ENCODE measurements at places on chromosomes 1 and 21.

- no peak for DNase-seq
These were observed 351.0 kb upstream of the B3GALT2 start for GRCh38 chr1:193537266-193538002.

DNA sequence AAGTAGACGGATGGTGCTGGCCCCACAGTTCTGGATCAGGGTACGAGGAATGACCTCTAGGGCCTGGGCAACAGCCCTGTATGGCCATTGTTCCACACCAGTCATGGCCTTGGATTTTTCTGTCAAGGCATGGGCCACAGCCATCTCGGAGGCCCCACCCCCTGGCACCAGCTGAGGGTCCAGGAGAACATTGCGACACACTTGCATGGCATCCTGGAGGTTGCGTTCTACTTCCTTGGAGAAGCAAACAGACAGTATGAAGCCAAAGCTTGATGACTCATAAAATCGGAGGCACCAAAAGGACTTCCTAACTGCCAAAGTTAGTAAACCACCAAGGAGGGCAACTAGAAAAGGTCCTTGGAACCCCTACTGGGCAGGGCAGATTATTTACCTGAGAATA, 11.9 kb upstream of the VHLL start:
- DNase-seq = peak; percentile 61

GRCh38 chr1:29673669-29674626, 437.6 kb downstream of the PTPRU start:
- DNase-seq = no peak

DNA sequence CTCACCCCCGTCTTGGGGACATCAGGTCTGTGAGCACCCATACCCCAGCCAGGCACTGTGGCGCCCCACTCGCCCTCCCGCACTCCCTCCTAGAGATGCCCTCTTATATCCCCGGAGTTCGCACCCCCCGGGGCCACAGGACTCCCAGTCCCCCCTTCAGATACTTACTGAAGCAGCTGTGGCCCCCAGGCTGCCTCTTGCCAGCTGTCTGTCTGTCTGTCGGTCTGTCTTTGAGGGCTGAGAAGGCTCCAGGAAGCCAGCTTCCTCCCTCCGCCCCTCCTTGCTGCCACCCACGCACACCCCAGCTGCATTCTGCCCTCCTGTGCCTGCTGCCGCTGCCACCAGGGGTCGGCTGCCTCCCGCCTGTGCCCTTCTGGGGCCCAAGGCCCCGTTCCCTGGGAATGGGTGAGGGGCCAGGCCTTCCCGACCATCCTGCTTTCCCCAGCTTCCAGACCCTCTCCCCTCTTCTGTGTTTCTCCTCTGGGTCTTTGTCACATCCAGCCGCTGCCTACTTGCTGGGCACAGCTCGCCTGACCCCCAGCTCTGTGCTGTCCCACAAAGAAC, at the start of gene PTPN7:
TSS of gene PTPN7 (minus strand) at position 226 of the 564 bp plus-strand sequence. CDS start 1,200 bp downstream, outside the sequence.
- DNase-seq = no peak

DNA sequence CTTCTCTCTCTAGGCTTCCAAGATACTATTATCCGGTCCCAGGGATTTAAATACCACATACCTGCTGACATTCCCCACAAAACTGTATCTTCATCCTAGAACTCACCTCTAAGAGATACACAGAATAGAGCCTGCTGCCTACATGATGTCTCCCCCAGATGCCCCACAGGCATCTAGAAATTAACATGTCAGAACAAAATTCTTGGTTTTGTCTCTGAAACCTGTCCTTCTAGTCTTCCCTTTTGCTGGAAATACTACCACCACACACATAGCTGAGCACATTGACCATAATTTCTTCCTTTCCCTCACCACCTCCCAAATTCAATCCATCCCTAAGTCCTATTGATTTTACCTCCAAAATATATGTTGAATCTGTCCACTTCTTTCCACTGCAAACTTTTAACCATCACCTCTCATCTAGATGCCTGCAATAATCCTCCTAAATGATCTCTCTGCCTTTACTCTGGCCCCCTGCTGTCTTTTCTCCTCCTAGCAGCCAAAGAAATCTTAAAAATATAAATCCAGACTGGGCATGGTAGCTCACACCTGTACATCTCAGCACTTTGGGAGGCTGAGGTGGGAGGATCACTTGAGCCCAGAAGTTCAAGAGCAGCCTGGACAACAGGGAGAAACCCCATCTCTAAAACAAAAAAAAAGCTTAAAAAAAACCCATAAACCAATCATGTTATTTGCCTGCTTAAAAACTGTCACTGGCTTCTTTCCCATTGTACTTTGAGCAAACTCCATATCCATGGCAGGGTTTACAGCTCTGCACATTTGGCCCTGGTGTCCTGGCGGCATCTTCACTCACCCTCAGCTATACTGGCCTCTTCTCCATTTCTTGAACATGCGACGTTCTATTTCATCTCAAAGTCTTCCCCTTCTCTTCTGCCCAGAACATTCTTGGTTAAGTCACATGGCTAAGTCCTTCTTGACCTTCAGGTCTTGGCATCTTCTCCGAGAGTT, 6.2 kb upstream of the FAM76A start:
- peak; percentile 42 for DNase-seq

DNA sequence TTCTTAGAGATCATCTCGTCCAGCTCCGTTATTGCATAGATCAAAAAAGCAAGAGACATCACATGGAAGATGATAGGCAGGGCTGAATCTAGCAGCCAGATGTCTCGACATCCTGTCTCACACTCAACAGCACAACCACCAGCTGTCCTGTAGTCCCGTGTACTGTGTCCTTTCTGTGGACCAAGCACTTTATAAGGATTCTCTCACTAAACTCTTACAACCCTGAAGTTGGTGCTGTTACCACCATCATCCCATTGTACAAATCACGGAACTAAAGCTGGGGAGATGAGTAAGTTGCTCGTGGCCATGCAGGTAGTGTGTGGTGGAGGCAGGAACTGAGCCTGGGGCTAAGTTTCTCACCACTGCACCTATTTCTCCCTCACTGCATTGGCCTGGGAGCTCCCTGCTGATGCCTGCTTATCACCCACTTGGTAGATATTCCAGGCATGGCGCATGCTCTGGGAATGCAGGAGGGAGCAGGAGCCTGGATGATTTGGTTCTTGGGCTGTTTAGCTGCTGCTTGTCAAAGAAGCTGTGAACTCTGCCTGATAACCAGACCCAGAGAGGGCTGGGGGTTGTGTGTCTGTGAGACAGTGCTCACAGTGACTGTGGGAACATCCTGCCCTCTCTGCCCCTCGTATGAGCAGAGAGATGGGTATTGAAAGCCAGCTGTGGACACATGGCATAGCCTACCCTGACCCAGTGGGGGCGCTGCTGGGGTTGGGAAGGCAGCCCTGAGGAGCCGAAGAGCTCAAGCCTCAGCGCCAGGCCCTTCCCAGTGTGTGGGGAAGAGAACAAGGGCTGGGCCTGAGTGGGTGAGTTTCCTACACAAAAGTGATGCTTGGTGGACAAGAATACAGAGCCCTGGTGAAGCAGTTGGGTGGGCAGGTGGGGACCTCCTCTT, 13.6 kb downstream of the PPFIA4 start:
- peak; percentile 43 for DNase-seq

DNA sequence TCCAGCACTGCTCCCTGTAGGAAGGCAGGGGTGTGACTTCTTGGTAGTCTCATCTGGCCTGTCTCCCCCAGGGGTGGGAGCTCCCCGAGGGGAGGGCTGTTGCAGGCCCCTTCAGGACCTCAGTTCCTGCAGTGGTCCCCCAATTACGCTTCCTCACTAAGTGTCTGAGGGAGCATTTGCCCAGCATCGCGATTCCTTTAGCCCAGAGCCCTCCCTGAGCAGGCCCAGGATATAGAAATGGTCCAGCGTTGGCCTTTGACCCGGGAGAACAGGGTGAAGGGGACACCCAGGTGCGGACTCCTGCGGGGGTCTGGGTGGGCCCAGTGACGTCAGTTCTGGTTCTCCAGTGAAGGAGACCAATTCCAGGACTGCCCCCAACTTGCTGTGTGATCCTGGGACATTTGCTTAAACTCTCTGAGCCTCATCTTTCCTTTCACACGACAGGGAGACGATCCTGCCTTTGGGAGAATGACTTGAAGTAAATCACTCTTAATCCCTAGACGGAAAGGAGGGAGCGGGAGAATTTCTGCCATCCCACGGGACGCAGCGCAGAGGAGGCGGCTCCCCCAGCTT, 32.6 kb upstream of the BTG2 start:
- no peak for DNase-seq

DNA sequence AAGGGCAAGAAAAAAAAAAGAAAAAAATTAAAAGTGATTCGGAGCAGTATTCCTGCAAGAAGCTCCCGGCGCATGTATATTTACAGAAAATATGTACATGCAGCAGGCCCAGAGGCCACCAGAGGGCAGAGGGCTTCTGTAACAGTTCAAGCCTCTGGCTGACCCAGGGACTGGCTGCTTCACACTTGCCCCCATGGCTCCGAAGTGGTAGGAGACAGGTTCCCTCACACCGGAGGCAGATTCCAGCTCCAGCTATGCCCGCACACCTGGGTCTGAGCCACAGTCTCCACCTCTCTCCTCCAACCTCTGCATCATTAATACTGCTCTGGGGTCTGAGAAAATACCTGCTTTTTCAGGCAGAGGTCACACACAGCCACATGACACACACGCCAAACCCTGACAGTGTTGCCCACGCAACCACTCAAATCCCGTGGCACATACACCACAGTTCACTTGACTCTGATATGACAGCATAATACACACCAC, 2.2 kb upstream of the ARHGAP30 start:
- DNase-seq = peak; percentile 69

- no peak for DNase-seq
These were observed 6.0 kb upstream of the PPIE start for GRCh38 chr1:39732730-39733129.

DNA sequence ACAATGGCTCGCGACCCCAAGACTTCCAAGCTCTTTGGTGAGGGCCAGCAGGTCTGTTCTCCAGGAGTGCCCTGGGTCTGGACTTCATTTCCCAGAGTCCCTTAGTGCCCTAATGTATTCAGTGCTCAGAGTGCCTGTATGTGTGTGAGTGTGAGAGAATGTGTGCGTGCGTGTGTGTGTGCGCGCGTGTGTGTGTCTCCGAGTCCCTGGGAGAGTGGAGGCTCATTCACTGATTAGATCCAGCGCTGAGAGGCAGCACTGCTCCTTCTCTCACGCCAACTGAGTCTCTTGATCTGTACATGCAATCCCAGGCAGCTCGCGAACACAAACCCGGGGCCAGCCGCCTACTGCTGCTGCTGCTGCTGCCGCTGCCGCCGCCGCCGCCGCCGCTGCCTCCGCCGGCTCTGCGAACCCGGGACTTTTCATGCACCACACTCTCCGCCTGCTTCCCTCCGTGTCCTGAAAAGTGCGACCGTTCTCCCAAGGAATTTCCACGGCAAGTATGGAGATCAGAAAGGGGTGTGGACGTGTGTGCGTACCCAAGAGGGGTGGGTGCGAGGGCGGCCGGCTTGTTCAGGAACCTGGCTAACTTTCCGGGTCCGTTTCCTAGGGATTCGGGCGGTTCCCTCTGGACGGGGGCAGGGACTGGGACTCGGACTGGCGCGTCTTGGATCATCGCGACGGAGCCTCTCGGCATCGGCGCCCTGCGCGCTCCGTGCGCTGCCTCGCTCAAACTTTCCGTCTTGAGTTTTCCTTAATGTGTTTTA, at the start of gene RNF220:
TSS of gene RNF220 (plus strand) at position 225 of the 767 bp plus-strand sequence.
- DNase-seq = peak; percentile 48

- no peak for DNase-seq
These were observed 42.7 kb upstream of the GLIS1 start for GRCh38 chr1:53781654-53782053.

DNA sequence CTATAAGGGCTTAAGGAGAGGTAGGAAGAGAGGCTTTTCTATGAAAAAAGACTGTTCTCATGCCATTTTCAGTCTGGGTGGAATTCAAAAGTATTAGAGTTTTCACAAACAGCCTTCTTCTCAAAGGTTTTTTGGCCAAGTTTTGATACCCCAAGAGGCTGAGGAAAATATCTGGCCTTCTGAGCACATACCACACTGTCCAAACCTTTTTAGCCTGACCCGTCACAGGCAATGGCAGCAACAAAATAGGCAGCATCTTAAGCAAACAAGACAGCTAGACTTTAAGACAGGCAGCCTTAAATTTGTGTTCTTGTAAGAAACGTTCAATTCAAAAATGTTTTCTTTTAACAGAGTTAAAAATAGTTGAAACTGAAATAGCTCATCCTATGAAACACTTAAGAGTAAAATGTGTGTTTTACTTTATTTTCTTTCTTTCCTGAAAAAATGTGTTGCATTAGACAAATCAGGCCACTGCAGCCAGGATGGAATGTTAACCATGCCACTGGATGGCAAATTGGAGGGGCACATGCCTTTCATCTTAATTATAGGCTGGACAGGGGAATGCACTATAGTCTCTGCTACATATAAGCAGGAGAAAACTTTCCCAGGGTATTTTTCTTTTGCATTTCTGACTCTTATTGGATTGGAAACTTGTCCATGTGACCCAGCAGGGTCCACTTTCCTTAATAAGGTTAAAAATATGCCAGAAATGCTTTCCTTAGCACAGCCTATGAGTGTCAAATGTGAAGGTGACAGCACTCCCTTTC, 315.0 kb downstream of the TGFB2 start:
- peak; percentile 75 for DNase-seq

DNA sequence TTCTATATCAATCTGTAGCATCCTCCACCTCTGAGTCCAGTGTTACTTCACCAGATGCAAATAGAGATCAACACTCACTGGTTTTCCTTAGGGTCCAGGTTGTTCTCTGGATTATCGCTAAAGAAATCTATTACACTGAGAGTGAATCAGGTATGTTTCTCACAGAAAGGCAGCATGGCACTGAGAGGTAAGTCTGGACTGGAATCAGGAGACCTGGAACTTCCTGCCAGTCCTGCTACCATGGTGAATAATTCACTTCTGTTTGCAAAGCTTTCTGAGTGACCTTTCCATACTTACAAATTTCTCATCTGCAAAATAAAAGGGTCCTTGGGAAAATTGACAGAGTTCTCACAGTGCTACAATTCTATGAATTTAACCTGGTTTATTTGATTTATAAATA, 1583.3 kb downstream of the MRPL39 start:
- no peak for DNase-seq

- DNase-seq = peak; percentile 32
These were observed 557 bp downstream of the EMC1 start for GRCh38 chr1:19250629-19251304.

DNA sequence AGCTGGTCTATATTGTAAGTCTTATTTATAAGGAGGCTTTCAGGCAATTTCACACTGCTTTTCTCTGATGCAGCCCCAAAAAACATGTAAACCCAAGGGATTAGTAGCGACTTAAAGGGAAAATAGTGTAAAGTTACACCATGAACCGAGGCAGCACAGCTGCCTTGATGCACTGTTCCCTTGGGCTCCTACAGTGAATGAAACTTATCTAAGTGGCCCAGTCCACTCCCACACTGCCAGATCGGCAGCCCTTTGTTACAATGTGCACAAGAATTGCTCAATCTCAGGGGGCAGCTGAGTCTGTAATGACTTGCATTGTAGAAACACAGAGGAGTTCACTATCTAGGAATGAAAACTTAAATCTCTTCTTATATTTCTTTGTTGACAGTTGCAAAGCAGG, 120.8 kb upstream of the ADGRL2 start:
- peak; percentile 27 for DNase-seq

- DNase-seq = no peak
These were observed 143.5 kb downstream of the ASTN1 start for GRCh38 chr1:177020851-177021589.

- DNase-seq = no peak
These were observed 16.1 kb upstream of the SHCBP1L start for GRCh38 chr1:182968836-182969734.

Data from ELR (cell line).